GM12892 (cell line): ENCODE measurements at places on chromosomes 16 and 17.

DNA sequence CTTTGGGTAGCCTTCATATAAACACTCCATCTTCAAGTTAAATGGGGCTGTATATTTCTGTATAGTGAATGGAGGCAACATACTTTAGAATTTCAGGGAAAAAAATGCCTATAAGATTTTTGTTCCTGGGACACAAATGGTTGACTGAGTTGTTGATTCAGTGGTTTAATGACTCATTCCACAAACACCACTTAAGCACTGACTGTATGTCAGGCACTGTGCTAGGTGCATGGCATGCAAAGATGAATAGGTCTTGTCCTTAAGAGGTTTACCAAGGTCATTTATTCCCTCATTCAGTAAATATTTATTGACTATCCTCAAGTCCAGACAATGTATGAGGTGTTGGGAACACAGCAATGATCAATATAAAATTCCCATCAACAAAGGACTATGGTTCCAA, 417.1 kb downstream of the CA10 start:
- no peak for DNase-seq

- DNase-seq, result no peak
Measured at GRCh38 chr17:33927732-33928133, 327.4 kb upstream of the CCL2 start.

DNA sequence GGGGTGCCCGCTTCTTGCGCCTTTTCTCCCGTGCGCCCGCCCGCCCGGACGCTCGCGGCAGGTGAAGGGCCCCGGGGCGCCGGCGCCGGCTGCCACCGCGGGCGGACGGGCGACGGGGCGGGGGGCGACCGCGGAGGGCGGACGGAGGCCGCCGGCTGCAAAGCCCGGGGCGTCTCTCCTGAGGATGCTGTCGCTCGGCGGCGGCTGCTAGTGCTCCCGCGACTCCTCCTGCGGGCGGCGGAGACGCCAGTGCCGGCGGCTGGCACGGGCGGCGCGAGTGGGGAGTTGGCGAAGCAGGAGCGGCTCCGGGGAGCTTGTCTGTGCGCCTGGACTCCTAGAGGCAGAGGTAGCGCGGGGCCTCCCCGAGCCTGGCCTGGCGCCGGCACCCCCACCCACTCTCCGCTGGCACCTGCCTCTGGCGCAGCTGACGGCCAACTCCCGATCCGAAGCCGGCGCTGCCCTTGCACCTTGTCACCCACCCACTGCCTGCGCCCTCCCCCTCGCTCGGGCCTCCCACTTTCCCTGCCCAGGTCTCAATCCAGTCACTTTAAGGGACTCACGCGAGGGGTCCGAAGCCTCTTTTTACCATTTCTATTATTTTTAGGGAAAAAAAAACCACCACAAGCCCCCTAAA, at the start of gene FAM20A:
TSS of gene FAM20A (minus strand) at position 437 of the 634 bp plus-strand sequence. CDS start 701 bp downstream, outside the sequence.
- no peak for DNase-seq

DNA sequence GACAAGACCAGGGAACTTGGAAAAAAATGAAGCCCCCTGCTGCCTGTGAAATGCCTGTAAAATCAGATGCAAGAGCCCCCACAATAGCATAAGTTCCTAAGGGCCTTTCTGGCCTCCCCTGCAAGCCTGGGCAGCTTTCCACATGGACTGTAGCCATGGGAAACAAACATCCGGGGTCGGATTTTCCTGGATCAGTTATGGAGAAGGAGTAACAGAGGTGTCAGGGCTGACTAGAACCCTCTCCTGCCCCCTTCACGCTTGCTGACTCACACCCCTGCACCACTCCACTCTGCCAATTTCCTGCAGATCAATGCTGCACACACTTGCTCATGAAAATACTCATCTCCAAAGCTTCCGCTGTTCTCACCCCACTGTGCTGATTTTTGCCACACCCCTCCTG, 258.6 kb downstream of the CBLN1 start:
- no peak for DNase-seq

- DNase-seq, result no peak
Measured at GRCh38 chr16:47887496-47887895, 268.3 kb downstream of the ABCC12 start.

DNA sequence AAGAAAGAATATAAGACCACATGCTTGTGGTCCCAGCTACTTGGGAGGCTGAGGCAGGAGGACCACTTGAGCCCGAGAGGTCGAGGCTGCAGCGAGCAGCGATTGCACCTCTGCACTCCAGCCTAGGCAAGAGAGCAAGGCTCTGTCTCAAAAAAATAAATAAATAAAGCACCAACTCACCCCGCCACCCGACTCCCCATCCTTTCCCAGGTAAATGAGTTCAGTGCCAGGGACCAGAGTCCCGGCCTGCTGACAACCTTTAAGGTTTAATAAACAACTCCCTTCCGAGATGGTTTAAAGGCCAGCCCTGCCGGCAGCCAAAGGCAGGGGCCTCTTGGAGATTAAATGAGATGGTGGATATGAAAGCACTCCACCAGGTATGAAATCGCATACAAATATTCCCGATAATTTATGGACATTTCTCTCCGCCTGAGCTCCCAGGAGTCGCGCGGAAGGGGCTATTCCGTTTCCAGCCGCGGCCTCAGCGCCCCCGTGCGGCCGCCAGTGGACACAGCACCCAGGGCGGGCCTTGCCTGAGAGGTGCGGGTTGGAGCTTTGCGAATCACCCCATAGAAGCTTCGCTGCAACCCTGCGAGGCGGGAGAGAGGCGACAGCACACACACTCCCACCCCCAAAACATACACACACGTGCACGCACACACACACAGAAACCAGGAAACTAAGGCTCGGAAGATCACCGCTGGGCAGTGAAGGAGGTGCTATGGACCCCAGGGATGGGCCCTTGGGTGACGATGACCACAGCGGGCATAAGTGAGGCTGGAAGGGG, 4.0 kb upstream of the RPL38 start:
- peak; percentile 76 for DNase-seq

- no peak for DNase-seq
Measured at GRCh38 chr16:920717-921116, 50.1 kb downstream of the LMF1 start.

DNA sequence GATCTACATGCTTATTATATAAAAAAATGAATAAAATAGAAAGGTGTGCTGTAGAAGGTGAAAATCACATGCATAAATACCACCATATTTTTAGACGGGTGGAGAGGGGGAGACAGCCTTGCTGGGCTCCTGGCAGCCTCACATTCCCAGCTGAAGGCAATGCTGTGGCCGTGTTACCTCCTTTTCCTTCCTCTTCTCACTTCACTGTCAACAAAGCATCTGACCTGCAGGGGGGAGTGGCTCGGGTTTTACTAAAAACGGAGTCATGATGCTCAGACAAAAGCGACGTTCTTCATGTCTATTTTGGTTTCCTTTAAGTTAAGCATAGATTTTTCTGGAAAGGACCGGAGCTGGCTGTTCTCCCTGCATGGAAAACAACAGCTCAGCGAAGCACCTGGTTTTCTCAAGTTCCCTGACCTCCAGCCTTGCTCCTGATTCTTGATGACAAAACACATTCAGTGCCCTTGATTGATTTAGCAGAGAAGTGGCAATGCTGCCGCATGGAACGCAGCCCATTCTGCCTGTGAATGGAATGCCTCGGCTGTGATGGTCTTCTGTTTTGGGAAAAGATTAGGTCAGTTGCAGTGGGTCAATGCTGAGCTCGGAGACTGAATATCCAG, 5.5 kb upstream of the RPTOR start:
- DNase-seq, result no peak

- no peak for DNase-seq
Measured at GRCh38 chr17:74737299-74738050, 419 bp downstream of the RAB37 start.

DNA sequence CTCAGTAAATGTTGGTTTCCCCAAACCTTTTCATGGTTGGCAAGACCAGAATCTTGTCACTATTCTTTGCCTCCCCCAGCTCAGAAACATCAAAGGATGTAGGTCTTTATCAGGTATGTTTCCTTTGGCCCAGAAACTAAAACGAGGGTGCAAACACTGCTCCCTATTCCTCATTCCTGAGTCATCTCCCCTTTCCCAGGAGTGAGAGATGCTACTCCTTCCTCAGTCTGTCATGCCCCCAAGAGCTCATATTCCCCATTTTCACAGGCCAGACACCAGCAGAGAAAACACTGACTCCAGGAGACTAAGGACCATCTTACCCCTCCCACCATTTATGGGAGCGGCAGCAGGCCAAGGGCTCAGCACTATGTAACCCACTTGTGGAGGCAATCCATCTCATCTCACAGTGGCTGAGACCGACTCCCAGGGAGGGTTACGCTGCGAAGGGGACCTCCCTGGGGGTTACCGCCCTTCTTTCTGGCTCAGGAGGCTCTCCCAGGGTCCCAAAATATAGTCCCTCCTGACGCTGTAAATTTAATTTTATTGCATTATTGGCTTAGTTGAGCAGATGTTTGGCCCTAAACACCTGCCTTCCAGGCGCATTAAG, 1.5 kb downstream of the GEMIN4 start:
- DNase-seq, result no peak

DNA sequence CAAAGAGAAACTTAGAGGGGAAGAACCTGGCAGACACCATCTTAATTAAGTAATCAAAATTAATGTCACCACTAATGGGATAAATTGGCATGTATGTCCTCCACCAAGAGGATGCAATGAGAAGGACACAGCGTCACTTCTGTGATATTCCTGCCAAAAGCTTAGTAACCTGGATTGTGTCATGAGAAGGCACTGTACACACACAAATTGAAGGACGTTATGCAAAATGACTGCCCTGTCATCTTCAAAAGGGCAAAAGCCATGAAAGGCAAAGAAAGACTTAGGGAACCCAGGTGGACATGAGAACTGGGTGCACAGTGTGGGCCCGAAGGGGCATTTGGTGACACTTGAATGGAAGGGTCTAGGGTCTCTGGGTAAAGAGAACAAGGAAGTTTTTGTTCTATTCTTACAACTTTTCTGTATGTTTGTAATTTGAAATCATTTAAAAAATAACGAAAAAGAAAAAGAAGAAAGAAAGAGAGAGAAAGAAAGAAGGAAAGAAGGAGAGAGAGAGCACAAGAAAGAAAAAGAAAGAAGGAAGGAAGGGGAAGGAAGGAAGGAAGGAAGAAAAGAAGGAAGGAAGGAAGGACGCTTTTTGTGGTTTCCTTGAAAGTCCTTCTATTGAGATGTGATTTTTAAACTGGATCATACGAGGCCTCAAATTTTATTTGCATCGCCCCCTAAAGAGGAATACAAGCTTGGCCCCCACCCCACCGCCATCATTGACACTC, 4.0 kb upstream of the APOH start:
- no peak for DNase-seq

DNA sequence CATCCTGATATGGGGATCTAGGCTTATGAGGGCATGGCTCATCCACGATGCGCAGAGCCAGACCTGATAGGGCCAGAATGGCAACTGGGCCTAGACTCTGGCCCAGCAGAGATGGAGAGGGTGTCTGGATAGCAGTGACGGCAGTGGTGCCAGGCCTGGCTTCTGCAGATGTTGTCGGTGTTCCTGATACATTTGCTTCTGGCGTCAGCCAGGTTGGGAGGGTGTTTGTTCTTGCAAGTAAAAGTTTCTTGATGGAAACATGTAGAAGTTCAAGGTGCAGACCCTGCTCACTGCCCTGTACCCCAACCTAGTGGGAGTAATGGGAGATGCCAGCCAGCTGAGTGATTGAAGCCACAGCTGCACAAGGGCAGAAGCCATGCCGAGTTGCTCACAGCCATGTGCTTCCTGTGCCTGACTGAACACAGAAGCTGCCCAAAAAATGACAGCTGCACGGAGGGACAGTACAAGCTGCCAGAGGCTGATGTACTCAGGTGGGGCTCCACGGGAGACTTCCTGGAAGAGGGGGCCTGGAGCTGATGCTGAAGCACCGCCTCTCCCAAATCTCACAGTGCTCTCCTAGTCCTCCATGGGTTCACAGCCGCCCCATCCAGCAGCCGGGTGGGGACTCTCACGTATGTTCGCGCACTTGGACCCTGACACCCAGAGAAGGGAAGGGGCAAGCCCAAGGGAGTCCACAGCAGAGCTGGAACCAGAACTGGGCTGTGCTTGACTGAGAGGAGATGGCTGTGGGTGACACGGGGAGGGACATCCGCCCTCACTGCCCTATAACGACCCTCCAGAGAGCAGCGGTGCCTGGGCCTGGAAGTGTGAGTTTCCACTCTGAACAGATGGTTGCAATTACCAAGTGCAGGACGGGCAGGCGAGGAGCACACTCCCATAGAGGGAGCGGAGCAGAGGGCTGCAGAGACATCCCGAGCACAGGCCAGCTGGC, 78.7 kb downstream of the N4BP1 start:
- no peak for DNase-seq

DNA sequence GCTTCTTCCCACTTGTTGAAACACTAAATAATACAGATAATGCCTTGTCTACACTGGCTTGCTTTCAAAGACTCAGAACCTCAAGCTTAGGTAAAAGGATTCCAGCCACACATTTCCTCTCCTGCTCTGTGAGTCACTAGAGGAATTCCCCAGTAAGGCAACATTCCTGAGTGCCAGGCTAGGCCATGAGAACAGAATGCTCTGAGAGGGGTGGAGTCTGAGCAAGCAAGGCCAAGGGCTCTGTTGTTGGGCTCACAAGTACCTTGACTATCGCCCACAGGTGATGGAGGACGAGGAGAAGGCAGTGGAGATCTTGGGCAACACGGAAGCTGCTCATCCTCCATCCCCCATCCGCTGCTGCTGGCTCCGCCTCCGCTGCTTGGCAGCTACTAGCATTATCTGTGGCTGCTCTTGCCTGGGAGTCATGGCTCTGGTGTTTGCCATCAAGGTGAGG, 6.7 kb upstream of the PHKG2 start:
- no peak for DNase-seq

GRCh38 chr17:45784741-45785479, 790 bp downstream of the CRHR1 start:
- DNase-seq, result peak; percentile 52

DNA sequence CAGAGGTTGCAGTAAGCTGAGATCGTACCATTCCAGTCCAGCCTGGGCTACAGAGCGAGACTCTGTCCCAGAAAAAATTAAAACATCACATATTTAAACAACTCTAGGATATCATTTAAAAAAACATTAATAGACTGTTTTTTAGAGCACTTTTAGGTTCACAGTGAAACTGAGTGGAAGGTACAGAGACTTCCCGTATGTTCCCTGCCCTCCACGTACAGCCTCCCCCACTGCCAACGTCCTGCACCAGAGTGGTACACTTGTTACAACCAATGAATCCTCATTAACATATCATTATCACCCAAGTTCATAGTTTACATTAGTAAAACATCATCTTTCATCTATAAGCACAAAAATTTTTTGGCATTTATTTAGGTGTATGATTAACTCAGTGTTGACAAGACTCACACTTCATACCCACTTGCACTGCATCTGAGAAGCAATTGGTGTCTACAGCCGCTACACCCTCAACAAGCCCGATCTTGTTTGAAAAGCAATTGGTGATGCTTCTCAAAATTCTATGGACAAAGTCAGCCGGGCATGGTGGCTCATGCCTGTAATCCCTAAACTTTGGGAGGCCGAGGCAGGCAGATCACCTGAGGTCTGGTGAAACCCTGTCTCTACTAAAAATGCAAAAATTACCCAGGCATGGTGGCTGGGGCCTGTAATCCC, 39.9 kb upstream of the STH start:
- DNase-seq, result no peak

DNA sequence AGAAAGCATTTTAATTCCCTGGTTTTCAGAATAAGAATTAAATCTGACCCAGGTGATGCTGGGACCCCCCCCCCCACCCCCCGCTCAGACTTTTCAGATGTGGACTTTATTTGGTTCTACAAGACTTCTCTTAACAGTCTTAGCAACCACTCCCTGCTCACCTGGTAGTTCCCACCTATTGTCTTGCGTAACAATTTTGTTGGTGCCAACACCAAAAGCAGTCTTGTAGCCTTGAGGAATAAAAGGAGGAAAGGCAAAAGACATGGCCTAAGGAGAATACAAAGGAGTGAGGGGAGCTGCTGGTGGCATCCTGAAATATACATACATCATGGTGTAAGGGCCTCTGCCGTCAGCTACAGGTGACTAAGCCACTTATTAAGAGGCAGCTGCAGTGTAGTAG, 5.0 kb downstream of the TTLL6 start:
- DNase-seq, result no peak

GRCh38 chr16:67199011-67199807, at the start of gene ELMO3:
TSS of gene ELMO3 (plus strand) at chr16:67199131. CDS start at chr16:67199327, 196 bp downstream.
- DNase-seq, result no peak
